Stimulated activated CD4-positive, alpha-beta T cell treated with anti-CD3 and anti-CD28 coated beads, Interleukin-1b, Interleukin-23, amount 100 ng/mL, for 1 hour (primary cell): ENCODE measurements at places on chromosomes 3 and 15.

DNA sequence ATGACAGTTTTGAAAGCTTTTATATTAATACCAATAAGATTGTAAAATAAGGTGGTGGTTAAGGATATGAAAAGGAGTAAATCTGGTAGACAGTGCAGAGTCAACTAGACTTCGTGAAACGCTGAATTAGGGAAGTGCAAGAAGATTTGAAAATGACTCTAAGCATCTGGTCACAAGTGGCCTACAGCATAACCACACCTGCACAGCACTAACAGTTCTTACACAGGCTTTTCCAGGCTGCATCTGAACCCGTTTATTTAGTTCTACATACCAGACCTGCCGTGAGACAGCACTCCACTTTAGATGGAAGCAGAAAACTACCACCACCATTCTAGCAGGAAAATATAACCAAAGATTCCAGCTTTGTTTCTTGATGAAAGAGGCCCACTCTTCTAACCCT, 1.9 kb downstream of the DMXL2 start:
- no peak for DNase-seq

- no peak for DNase-seq
Measured at GRCh38 chr3:150736903-150737832, 25.8 kb downstream of the SIAH2 start.

DNA sequence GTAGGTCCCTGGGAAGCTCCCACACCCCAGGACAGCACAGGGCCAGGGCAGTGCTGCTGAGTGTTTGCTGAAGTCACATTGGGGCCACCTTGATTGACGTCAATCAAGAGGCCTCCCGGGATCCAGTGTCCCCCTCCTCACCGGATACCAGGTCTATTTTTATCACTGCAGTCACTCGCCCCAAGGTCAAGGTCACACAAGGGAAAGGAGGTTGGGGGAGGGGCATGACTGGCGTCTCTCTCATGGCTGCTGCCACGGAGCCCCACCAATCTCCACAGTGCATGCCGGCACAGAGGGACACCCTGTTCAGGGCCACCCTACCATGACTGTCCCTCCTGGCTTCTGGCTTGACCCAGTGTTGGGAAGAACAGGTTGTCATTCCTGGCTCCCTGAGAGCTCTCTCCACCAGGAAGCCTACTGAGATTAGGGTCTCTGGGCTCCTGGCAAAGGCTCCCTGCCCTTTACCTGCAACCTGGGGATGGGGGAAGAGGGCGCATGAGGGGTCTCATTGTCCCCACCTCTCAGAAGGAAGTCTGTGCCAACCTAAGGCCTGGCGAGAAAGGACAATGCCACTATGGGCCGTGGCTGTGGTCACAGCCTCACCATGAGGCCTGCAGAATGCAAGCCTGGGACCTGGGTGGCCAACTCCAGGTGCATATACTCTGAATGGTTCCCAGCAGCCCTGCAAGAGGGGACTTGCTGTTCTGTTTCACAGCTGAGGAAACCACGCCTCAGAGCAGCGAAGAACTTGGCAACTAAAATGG, 1.5 kb downstream of the MYL3 start:
- DNase-seq = no peak

DNA sequence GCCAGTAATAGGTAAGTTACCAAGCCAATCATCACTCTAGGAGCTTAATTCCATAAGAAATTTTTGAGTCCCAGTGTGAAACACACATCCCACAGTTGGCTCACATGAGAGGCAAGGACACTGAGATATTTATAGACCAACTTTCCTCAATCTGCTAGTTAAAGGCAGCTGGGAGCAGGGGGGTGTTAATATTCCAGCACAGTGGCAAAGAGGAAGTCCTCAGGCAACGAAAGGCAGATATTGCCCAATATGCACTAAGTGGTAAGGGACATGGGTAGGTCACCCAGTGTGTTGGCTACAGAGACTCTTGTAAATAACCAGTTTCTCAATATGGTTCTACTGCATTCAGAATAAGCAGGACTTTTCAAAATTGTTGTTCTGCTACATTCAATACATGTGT, 61.0 kb downstream of the TOP2B start:
- no peak for DNase-seq

GRCh38 chr3:123432832-123433523, 15.9 kb downstream of the ADCY5 start:
- DNase-seq = no peak

- DNase-seq = no peak
Measured at GRCh38 chr15:70669966-70670658, 93.2 kb downstream of the UACA start.

DNA sequence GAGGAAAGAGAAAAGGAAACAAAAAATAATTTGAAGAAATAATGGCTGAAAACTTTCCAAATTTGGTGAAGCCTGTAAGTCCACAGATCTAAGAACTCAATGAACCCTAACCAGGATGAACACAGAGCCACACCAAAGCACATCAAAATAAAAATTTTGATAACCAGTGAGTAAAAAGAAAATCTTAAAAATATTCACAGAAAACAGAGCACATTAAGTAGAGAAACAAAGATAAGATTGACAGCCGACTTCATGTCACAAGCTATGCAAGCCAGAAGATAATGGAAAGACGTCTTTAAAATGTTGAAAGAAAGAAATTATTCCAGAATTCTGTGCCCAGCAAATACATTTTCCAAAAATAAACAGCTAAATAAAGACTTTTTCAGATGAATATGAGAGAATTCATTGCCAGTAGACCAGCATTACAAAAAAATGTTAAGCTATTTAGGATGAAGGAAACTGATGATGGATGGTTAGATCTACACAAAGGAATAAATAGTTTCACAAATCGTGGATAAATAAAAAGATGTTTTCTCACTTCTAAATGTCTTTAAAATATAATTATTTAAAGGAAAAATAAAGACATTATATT, 140.2 kb upstream of the SKOR1 start:
- DNase-seq = no peak
